ENCODE measurements at places on chromosomes 16 and 17. TPM values are rescaled to one million over a fixed set of nuclear protein-coding genes. Genes with fewer than 3 reads are reported as not detected.

The TBC1D3D gene
- total RNA-seq: not detected

The KRT34 gene
- not detected for total RNA-seq

The NCOR1 gene
- 137 TPM for total RNA-seq

The TMC5 gene
- total RNA-seq: not detected

The KRTAP4-9 gene
- total RNA-seq: under 0.01 TPM

The CMTM2 gene
- 0.54 TPM for total RNA-seq

The CTRB1 gene
- total RNA-seq: not detected

The DRC3 gene
- 1.3 TPM for total RNA-seq

The KRTAP4-3 gene
- total RNA-seq: not detected

Data from hematopoietic multipotent progenitor cell (in vitro differentiated cells).